ENCODE measurements at places on chromosomes 7 and 10. TPM values are rescaled to one million over a fixed set of nuclear protein-coding genes. Genes with fewer than 3 reads are reported as not detected.

Gene SFMBT2
- 1.6 TPM for total RNA-seq

Gene CCDC6
- 32.6 TPM for total RNA-seq

Gene HBP1
- 95.7 TPM for total RNA-seq

Gene OSBPL3
- 14.5 TPM for total RNA-seq

Gene CALHM1
- not detected for total RNA-seq

Gene FFAR4
- total RNA-seq = not detected

Gene CTAGE6
- not detected for total RNA-seq

Gene CPA1
- total RNA-seq = not detected

Gene FKBP6
- total RNA-seq = not detected

Gene WASHC2A
- 18.5 TPM for total RNA-seq
